Activated CD4-positive, alpha-beta T cell treated with anti-CD3 and anti-CD28 coated beads, Interleukin-2, Interleukin-4, amounts not matched to agents 100 ng/mL and 50 ng/mL, durations not matched to agents 16 hours and 8 hours (primary cell): ENCODE measurements at places on chromosomes 1 and 21.
A peak's percentile ranks its signal among the peaks of the same experiment; 100 is the strongest.

GRCh38 chr1:35631396-35631795 is 9.9 kb downstream of the PSMB2 start:
- no peak for DNase-seq

- no peak for DNase-seq
Observed at GRCh38 chr1:10208537-10208936, 1.8 kb upstream of the KIF1B start.

DNA sequence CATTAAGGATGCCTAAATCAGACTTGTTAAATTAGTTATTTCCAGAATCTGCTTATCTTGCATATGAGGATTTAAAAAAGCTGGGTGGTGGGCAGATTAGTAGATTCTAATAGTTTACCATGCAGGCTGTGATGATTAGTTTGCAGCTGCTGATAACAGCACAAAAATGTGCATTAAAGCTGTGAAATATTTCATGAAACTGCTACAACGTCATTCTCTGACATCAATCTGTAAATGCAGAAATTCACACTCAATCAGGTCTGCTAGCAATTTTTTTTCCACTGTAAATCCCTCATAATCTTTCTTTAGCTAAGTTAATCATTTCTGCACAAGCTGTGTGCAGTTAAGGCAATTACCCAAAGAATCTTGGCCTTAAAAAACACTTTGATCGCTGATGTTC is 9.3 kb upstream of the RPE65 start:
- no peak for DNase-seq

DNA sequence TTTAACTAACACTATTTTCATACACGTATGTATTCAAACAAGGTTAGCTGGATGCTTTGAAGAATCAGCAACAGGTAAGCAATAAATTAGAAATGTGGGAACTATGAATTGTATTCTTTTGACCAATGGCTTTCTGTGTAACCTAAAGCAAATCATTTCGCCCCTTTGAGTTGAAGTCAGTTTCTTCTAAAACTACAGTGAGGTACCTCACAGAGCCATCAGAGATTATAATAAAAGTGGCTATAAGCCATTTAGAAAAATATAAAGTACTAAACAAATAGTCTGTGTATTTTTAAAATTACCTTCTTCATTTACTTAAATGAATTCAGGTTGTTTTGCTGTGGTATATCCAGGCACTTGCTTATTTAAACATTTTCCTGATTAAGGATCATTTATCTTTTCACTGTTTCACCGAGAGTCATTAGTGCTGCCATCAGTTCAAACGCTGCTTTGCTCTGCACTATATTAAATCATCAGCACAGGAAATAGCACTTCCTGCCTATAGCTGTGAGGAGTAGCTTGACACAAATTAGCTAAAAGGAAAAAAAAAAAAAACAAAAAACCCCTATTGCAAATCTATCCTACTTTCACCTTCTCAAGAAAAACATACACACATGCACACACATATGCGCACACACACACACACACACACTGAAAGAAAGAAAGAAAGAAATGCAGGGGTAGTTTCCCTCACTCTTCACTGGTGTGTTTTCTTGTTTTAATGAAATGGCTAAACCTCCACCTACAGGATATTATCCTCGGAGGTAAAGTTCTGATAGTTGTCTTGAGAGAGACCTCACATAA is 39.8 kb upstream of the C1orf105 start:
- DNase-seq: peak; percentile 76

DNA sequence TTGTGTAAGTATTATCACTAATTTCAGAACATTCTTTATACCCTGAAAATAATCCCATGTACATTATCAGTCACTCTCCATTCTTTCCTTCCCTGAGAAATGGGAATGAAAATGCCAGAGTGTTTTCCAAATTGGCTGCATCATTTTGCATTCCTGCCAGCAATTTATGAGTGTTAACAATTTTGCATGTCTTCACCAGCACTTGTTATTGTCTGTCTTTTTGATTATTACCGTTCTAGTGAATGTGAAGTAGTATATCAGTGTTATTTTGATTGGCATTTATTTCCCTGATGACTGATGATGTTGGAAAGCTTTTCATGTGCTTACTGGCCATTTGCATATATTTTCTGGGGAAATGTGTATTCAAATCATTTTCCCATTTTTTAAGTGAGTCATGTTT is 71.9 kb downstream of the PCBP3 start:
- no peak for DNase-seq

GRCh38 chr21:31923756-31924155 is 50.9 kb downstream of the HUNK start:
- no peak for DNase-seq

DNA sequence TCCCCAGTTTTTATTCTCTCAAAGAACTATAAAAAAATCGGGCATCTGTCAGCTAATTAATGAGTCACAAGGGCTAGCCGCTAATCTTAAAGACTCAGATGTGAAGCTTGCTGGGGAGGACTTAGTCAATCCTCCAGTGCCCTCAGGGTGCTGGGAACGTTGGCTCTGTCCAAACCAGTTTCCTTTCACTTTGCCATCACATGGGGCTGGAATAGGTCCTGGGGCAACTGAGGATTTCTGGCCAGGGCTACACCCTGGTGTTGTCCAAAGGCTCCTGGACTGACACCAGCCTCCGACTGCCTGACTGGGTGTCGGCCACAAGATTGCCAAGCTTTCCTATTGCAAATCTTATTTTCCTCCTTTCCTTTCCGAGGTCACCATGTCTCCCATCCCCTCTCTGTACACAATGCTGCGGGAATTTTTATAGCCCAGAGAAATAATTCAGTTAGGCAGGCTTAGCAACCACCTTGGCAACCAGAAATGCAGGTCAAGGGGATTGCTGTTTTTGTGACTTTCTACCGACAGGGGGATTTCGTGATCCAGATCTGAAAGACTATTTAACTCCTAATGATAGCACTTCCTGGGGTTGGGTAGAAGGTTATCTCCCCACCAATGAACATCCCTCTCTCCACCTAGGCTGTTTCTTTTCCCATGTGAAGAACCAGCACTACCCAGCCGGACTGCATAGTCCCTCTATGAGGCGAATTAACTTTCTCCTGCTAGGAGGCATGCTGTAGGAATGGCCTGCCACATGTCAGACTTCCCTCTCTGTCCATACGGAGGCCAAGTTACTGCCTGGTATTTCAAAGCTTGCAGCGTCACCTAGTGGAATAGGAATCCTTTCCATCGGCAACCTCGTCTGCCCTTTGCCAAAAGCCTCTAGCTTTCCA is 29.9 kb upstream of the CTBS start:
- DNase-seq: no peak

- DNase-seq: no peak
Observed at GRCh38 chr1:153968408-153968807, 706 bp downstream of the CREB3L4 start.

GRCh38 chr1:204829133-204829825 is 41.4 kb upstream of the NFASC start:
- DNase-seq: no peak

DNA sequence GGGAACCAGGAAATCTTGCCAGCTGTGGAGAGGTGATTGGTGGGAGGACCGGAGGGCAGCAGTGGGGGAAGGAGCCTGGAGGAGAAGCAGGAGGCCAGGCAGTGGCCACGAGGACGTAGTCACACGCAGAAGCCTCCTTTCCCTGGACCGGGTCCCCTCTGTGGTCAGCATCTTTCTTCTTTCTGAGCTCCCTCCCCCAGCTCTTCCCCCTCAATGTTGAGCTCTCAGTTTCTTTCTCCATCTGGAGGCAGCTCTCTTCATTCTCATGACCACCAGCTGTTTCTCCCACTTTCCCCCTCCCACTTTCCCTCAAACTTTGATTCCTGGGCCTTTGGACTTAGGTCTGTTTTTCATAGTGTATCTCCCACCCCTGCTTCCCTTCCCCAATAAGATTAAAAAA is 18.3 kb downstream of the KIRREL1 start:
- DNase-seq: no peak

GRCh38 chr1:190747704-190748103 is 270.0 kb upstream of the BRINP3 start:
- DNase-seq: no peak

DNA sequence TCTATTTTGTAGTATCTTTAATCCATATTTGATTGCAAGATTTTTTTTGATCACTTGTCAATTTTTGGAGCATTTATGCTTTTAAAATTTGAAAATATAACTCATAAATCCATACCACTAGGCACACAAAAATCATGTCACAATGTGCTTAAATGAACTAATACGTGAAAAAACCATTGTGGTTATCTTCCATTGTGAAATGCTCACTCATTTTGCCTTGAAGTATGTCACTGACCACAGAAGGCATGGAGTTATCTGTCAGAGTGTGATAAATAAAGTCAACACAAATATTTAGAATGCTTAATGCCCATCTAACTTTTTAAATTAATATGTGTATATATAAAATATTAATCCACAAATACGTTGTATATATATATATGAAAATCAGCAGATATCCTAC is 347.2 kb downstream of the PTPRC start:
- no peak for DNase-seq

- DNase-seq: no peak
Observed at GRCh38 chr1:219446288-219446687, 166.6 kb downstream of the ZC3H11B start.

- no peak for DNase-seq
Observed at GRCh38 chr1:14869187-14869586, 270.7 kb downstream of the KAZN start.

DNA sequence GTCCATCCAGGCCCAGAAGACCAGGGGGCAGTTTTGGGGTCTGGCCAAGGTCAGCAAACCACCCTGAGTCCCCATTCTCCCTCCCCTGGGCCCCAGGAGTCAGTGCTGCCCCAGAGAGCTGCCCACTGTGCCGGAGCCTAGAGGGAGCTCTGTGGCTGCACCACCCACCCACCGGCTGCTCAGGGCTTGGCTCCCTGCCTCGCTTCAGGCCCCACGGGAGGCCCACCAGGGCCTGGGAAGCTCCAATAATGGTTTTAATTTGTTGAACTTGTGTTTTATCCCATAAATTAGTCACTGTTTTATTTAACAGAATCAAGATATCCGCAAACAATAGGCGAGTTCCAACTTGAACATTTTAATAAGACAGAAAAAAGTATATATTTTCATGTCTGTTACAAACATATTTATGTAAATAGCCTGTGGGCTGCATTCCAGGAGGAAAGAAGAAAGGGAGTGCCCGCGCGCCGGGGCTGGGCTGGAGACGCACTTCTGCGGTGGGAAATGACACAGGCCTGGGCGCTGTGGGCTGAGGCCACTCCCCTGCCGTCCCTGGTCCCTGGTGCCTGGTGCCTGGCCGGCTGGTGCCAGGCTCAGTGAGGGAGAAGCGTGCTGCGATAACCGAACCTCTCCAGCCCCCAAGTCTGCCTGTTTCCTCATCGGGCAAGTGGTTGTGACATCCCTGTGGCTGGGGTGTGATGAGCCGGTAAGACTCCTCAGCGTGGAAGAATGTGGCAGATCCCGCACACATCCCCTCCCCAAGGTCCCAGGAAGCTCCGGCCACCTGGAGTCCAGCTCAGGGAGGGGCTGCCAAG is 160.5 kb downstream of the PEX14 start:
- no peak for DNase-seq

- no peak for DNase-seq
Observed at GRCh38 chr21:17467392-17467791, 45.5 kb upstream of the CXADR start.

- no peak for DNase-seq
Observed at GRCh38 chr1:4002061-4002521, 102.0 kb upstream of the C1orf174 start.

DNA sequence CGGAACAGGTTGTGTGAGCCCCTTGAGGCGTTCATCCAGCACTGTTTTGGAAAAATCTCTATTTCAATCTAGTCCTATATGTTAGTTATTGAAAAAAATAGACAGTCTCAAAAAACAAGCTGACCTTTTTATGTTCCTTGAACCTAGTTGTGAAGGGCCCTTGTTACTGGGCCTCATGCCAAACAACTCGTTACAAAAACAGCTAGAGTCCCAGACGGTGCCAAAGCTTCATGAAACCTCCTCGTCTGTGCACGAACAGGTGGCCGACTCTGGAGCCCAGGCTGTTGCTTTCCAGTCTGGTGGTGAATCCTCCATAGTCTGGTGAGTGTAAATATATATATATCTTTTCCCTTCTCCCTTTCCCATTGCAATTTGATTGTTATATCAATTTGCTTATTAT is at the start of gene CHIA:
Gene CHIA (plus strand): TSS at position 222 of the 400 bp plus-strand sequence. CDS start 19,617 bp downstream, outside the sequence.
- no peak for DNase-seq

GRCh38 chr1:9721606-9722377 is 70.3 kb downstream of the PIK3CD start:
- peak; percentile 48 for DNase-seq

GRCh38 chr1:72229893-72230292 is 52.4 kb downstream of the NEGR1 start:
- no peak for DNase-seq

GRCh38 chr1:67227196-67227595 is 60.9 kb downstream of the IL23R start:
- DNase-seq: no peak

GRCh38 chr21:41600116-41600515 is 92.2 kb upstream of the TMPRSS2 start:
- DNase-seq: no peak

DNA sequence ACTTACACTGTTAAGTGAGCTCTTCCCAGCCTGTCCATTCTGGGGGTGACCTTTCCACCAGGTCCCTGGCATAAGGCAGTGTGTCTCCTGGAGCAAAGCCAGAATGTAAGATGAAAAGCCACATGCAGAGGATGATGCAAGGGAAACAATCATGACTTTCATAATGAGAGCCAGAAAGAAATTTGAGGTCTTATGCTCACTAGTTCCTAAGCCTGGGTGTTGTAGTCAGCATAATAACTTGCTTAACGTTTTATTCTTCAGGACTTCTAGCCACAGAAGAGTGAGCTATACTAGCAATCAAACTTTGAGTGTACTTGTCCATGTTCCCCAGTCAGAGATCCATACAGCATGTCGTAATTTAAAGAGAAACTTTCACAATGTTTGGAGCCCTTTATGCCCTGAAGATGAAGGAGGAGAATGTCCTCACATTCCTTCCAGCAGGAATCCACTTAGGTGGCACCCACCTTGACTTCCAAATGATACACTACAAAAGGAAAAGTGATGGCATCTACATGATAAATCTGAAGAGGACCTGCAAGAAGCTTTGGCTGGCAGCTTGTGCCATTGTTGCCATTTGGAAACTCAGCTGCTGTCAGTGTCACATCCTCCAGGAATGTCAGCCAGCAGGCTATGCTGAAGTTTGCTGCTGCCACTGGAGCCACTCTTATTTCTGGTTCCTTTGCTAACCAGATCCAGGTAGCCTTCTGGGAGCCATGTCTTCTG is 60.5 kb upstream of the FOXD3 start:
- DNase-seq: no peak

DNA sequence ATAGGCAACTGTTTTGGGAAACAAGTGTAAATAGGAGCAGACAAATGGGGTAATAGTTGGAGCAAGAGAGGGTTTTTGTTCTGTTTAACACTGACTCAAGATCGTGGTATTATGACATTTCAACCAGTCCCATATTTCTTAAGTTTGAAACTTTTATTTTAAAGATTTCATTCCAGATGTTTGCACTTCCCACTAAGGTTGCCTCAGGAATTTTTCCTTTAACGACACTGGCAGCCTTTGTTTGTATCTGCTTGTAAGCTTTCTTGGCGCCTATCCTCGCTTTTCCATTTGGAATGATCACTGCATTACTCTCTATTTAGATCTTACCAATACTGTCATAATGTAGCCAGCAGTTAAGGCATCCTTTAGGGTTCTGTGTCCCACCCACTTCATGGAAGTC is 67.7 kb downstream of the ALG6 start:
- DNase-seq: no peak

- no peak for DNase-seq
Observed at GRCh38 chr1:110620686-110621085, 14.5 kb upstream of the KCNA2 start.

GRCh38 chr1:39788758-39789570 is at the start of gene BMP8B:
BMP8B (minus strand) TSS chr1:39788865; CDS start chr1:39788485, 380 bp downstream.
- peak; percentile 30 for DNase-seq
